ENCODE measurements at places on chromosomes 1 and 21.

GRCh38 chr1:5597171-5597850 is 394.9 kb downstream of the NPHP4 start:
- no peak for DNase-seq

DNA sequence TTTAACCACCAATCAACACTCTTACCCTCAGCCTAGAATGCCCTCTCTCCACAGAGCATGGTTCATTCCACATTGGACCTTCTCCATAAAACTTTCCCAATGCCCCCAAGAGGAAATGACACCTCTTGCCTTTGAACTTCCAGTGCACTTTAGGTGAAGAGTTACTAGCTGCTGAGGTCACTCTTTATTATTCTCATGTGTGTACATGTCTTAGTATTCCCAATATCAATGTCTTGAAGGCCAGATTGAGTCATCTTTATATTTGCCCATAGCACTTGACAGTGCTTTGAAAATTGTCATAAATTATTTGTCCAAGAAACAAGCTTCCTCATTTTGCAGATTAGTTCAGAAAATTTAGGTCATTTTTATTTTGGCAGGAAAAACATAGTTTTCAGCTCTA is 8.1 kb upstream of the DNASE2B start:
- DNase-seq, result no peak

DNA sequence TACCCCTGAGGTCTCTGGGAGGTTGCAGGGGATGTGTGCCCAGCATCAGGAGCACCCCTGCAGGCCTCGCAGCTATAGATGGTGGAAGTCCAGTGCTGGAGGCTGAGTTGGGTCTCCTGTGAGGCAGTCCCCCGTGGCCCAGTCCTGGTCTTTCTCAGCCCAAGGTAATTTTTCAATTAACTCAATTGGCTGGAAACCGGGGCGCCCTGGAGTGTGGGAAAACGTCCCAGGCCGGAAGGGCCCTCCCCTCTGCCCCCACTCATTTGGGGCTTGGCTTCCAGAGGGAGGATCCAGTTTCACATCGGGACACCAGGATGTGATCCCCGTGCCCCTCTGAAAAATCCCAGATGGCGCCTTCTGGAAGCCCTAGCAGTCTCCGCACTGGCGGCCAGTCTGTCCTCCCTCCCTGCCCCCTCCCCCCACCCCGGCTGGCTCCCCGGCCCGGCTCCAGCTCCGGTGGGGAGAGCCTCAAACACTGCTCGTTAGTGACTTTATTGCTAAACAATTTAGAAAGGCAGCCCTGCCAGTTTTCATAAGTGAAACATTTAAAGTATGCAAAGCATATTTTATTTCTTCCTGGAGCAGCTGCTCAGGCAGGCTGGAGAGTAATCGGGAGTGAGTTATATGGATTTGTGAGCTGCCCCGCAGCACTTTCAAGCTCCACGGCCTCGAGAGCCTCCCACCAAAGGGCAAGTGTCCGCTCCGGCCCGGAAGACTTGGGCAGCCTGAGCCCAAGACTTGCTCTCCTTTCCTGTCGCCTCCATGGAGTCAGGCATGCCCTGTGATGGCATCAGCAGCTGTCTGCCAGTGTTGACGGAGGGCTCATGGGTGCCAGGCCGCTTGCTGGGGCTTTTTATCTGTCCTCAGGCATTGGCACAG is 208.2 kb upstream of the TMEM51 start:
- DNase-seq, result no peak

DNA sequence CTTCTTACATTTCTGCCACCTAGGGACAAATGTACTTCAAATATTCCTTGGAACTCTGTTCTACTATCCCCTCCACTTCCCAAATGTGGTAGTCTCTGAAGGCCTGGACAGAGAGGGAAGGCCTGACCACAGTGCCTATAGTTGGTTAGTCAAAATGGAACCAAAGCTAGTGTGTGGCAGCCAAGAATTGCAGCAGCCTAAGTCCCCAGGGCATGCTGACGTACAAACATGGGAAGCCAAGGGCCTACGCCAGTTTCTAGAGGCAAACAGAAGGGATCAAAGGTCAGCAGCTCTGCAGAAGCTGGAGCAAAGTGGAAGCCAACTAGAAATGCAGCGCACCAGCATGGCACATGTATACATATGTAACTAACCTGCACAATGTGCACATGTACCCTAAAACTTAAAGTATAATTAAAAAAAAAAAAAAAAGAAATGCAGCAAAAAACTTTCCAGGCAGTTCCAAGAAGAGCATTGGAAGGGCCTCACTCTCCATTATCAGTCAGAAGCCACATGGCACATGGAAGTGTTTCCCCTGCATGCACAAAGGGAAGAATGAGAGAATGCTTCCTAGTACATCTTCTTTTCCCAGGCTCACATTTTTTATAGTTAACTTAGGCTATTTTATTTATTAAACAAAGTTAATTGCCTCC is 39.4 kb upstream of the GADD45A start:
- DNase-seq, result no peak

- no peak for DNase-seq
Observed at GRCh38 chr21:44871576-44872269, 1.8 kb downstream of the PTTG1IP start.

GRCh38 chr21:35924714-35925301 is 135.5 kb downstream of the SETD4 start:
- DNase-seq, result no peak

DNA sequence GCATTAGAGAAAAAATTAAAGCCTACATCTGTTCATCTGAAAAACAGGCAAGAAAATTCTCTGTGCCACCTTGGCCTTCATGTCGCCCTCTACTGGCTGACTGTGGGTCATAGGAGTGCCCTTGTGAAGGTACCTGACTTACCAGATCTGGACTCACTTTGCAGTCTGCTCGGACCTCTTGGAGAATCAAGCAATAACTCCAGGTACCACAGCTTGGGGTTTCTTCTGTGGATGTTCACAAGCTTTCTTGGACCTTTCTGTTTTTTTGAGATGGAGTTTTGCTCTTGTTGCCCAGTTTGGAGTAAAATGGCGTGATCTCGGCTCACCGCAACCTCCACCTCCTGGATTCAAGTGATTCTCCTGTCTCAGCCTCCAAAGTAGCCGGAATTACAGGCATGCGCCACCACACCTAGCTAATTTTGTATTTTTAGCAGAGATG is 2.4 kb upstream of the PRAMEF18 start:
- DNase-seq, result no peak

Measured in effector memory CD4-positive, alpha-beta T cell (primary cell).